ENCODE measurements at places on chromosomes 7 and 10.
A peak's percentile ranks its signal among the peaks of the same experiment; 100 is the strongest.

GRCh38 chr7:8638076-8638475, 204.7 kb downstream of the NXPH1 start:
- H3K36me3 ChIP-seq = no peaks in the 10 kb centered on the region
- peaks cover 63% of the 10 kb centered on the region for H3K27me3 ChIP-seq
- H3K4me1 ChIP-seq = no peaks in the 10 kb centered on the region
- no peak overlapping the region for H3K4me3 ChIP-seq
- peak; percentile 35 for DNase-seq
- H3K27ac ChIP-seq = no peak overlapping the region

GRCh38 chr7:70487428-70487827, 644.5 kb upstream of the GALNT17 start:
- H3K4me3 ChIP-seq = no peak overlapping the region
- no peak overlapping the region for H3K27ac ChIP-seq
- no peaks in the 10 kb centered on the region for H3K27me3 ChIP-seq
- peaks cover 4% of the 10 kb centered on the region for H3K36me3 ChIP-seq
- H3K4me1 ChIP-seq = no peaks in the 10 kb centered on the region

DNA sequence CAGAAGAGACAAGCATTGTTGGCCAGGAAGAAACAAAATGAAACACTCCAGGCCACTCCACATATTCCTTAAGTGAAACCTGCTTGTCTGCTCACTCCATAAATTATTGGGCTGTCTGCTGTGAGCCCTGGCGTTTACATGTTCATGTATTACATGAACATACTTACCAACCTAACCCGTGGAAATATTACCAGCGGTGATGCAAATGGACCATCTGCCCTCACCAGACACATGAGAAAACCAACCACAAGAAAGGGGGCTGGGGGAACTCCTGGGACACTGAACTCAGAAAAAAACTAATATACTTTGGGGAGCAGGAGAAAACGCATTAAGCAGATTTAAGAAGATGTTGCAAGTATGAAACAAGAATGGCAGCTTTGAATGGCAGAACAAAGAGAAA, 731.2 kb upstream of the IGFBP3 start:
- H3K4me3 ChIP-seq = no peak overlapping the region
- DNase-seq = no peak
- H3K4me1 ChIP-seq = peaks cover 24% of the 10 kb centered on the region
- H3K36me3 ChIP-seq = no peaks in the 10 kb centered on the region

DNA sequence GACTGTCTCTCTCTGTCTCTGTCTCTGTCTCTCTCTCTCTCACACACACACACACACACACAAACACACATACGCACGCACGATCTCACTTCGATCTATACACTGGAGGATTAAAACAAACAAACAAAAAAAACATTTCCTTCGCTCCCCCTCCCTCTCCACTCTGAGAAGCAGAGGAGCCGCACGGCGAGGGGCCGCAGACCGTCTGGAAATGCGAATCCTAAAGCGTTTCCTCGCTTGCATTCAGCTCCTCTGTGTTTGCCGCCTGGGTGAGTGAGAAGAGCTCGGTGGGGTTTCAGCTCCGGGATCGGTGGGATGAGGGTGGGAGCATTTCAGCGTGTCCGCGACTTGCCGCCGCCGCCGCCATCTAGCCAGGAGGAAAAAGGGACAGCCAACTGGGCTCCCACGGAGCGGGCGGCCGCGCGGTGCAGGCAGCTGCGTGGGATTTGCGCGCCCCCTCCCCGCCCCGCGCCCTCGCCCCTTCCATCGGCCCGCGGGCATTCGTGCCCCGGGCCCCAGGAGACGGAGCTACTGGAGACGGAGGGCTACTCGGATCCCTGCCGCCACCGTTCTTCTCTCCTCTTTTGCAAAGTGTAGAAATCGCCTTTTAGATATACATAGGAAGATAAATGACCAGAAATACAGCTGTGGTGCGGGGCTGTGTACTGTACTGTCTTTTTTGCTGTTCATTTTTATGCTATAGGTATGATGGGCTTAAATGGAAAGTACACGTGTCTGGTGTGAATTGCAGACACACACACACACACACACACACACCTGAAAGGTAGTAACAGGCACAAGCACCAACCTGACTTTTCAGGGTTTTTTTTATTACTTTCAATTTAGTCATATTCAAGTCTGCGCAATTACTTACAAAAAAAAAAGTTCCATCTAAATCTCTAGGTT, 581 bp downstream of the PTPRZ1 start:
- H3K27ac ChIP-seq = peak overlapping the region; percentile 74
- H3K4me1 ChIP-seq = no peaks in the 10 kb centered on the region
- H3K27me3 ChIP-seq = no peaks in the 10 kb centered on the region
- no peaks in the 10 kb centered on the region for H3K36me3 ChIP-seq
- peak; percentile 23 for DNase-seq

DNA sequence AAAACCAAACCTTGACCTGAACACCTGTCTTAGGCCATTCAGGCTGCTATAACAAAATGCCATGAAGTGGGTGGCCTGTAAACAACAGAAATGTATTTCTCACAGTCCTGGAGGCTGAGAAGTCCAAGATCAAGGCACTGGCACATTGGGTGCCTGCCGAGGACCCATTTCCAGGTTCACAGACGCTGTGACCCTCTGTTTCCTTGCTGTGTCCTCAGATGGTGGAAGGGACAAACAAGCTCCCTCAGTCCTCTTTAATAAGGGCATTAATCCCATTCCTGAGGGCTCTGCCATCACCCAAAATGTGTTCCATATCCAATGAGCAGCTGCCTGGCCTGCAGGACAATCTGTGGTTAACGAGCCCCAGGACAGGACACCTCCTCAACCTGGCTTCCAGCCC, 67.6 kb downstream of the ITGB1 start:
- no peaks in the 10 kb centered on the region for H3K27me3 ChIP-seq
- peak overlapping the region; percentile 29 for H3K27ac ChIP-seq
- H3K4me3 ChIP-seq = no peak overlapping the region
- no peak for DNase-seq

DNA sequence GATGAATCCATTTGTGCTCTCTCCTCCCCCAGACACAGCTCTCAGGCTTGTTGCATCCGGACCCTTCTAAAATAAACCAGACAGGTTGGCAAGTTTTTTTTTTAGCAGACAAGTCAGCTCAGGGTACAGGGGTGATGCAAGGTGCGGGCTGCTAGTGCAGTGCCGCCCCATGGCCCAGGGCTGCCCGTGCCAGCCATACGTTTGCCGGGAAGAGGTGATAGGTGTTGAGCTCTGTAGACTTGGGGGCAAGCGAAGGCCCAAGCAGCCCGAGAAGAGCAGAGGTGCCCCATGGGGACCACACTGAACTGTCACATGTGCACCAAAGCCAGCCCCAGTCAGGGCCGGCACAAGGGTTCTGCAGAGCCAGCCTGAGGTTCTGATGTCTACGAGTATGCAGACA, 57.1 kb upstream of the PDSS1 start:
- H3K27me3 ChIP-seq = peaks cover 19% of the 10 kb centered on the region
- H3K4me1 ChIP-seq = no peaks in the 10 kb centered on the region
- H3K4me3 ChIP-seq = no peak overlapping the region
- H3K27ac ChIP-seq = no peak overlapping the region
- H3K36me3 ChIP-seq = no peaks in the 10 kb centered on the region
- no peak for DNase-seq

- no peak overlapping the region for H3K4me3 ChIP-seq
- H3K4me1 ChIP-seq = peaks cover 15% of the 10 kb centered on the region
- no peak overlapping the region for H3K27ac ChIP-seq
- no peaks in the 10 kb centered on the region for H3K27me3 ChIP-seq
- no peak for DNase-seq
Observed at GRCh38 chr7:17293481-17293880, 5.0 kb upstream of the AHR start.

GRCh38 chr10:17590969-17591645, 26.1 kb downstream of the HACD1 start:
- DNase-seq = no peak
- H3K4me1 ChIP-seq = no peaks in the 10 kb centered on the region
- H3K36me3 ChIP-seq = peaks cover 17% of the 10 kb centered on the region
- no peak overlapping the region for H3K27ac ChIP-seq
- H3K27me3 ChIP-seq = no peaks in the 10 kb centered on the region

DNA sequence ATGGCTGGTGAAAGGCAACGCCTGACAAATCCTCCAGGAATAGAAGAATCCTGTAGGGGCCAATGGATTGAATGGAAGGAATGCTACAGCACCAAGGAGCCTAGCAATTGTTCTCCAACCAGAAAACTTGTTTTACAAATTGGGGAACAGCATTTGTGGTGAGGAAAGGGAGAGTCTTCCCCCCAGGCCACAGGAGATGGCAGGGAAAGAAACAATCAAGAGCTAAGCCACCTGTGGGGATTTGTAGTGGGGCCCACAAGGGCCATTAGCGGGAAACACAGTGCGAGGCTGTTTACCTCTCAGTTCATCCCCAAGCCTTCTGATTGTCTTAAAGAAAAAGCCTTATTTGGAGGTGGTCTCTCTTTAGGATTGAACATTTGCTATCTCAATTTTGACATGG, 48.5 kb upstream of the KCNMA1 start:
- H3K27ac ChIP-seq = no peak overlapping the region
- no peak for DNase-seq
- peaks cover 7% of the 10 kb centered on the region for H3K36me3 ChIP-seq
- no peaks in the 10 kb centered on the region for H3K4me1 ChIP-seq

GRCh38 chr7:131329176-131329570, 1.5 kb downstream of the MKLN1 start:
- H3K27ac ChIP-seq = peak overlapping the region; percentile 99
- H3K4me1 ChIP-seq = peaks cover 16% of the 10 kb centered on the region
- no peaks in the 10 kb centered on the region for H3K27me3 ChIP-seq
- peak; percentile 6 for DNase-seq

DNA sequence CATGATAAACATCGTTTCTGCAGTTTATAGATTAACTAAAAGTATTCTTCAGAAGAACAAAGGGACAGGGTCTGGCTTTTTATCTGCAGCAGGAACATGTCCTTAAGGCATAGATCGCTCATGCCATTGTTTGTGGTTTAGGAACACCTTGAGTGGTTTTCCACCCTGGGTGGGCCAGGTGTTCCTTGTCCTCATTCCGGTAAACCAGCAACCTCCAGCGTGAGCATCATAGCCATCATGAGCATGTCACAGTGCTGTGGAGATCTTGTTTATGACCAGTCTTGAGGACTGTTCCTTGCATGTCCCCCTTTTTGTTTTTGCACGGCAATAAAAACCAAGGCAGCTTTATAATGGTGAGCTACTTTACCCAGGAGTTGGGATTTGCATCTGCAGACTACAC, 33.9 kb downstream of the STOX1 start:
- no peaks in the 10 kb centered on the region for H3K4me1 ChIP-seq
- DNase-seq = peak; percentile 5
- H3K27me3 ChIP-seq = no peaks in the 10 kb centered on the region
- H3K36me3 ChIP-seq = no peaks in the 10 kb centered on the region
- no peak overlapping the region for H3K4me3 ChIP-seq

DNA sequence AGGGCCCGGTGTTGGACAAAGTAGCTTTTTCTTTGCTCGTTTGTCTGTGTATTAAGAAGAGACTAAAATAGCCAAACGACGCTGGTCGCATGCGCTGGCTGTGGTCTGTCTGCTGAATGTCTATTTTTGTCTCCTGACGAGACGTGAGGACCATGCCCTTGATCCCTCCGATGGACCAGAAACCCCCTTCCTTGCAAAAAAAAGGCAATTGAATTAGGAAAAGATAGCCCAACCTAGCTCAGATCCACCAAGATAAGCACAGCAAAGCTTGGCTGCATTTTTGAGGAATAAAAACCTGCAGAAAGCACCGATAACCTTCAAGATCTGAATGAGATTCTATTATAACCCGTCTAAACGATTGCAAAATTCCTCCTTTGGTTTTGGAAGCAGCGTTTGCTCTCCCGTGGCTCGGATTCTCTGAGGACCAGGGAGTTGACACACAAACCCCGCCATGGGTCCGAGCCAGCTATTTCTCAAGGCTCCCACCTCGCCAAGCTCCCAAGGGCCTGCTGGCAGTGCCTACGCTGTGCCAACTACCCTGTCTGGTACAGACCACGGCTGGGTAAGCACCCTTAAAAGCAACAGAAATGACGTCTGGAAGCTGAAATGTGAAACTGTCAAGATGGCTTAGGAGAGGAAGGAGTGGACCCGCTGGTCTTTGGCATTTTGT, 17.7 kb upstream of the TTYH3 start:
- no peak overlapping the region for H3K27ac ChIP-seq
- H3K27me3 ChIP-seq = peaks cover 15% of the 10 kb centered on the region
- peak; percentile 85 for DNase-seq
- H3K36me3 ChIP-seq = no peaks in the 10 kb centered on the region

DNA sequence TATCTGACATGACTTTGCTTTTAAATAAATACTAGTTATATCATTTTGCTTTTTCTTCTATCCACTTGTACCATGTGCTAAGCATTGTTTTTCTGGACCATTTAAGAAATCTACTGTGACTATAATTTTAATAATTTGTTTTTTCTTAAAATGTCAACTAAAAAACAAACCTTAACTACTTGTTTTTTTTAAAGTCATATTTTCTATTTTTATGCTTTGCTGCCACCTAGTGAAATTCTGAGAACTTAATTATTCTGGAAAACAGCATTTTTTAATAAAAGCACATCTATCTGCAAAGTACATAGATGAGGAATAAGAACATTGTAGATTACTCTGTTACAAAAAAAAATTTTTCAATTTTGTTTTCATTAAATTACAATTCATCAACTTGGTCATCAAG, 47.4 kb downstream of the ORC5 start:
- no peak overlapping the region for H3K27ac ChIP-seq
- H3K4me1 ChIP-seq = no peaks in the 10 kb centered on the region
- DNase-seq = peak; percentile 7
- no peaks in the 10 kb centered on the region for H3K27me3 ChIP-seq
- no peak overlapping the region for H3K4me3 ChIP-seq

GRCh38 chr10:25895856-25896255, 38.2 kb upstream of the MYO3A start:
- DNase-seq = no peak
- peaks cover 84% of the 10 kb centered on the region for H3K27me3 ChIP-seq
- H3K27ac ChIP-seq = no peak overlapping the region
- H3K36me3 ChIP-seq = no peaks in the 10 kb centered on the region
- no peak overlapping the region for H3K4me3 ChIP-seq
- no peaks in the 10 kb centered on the region for H3K4me1 ChIP-seq

DNA sequence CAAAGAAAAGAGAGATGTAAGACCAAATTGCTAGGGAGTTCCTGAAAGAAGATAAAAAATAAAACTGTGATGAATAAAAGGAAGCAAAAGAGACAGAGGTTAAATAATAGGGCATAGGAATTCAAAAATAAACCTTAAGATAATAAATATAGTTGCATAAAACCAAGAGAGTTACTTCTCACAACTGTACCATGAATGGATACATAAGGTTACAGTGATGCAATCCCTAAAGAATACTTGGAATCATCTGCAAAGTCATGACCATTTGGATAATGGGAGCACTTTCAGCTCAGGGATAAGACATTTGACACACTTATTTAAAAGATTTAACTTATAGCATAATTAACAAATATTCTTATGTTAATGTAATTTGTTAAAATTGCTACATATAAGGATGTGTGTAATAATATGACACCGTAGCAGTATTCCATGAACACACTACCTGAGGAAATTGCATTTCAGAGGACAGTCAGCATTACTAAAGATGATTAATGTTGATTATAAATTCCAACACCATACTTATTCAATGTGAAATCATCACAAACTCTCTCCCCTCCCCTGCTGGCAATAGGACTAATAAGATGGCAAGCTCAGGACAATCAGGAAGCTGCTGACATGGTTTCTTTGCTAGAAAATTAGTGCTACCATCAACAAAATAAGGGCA, 202.1 kb upstream of the AKR1E2 start:
- no peak for DNase-seq
- no peak overlapping the region for H3K27ac ChIP-seq
- no peaks in the 10 kb centered on the region for H3K27me3 ChIP-seq
- no peak overlapping the region for H3K4me3 ChIP-seq
- no peaks in the 10 kb centered on the region for H3K36me3 ChIP-seq
- H3K4me1 ChIP-seq = peaks cover 6% of the 10 kb centered on the region

GRCh38 chr7:95865716-95866371, 93.5 kb downstream of the DYNC1I1 start:
- no peak overlapping the region for H3K4me3 ChIP-seq
- no peaks in the 10 kb centered on the region for H3K4me1 ChIP-seq
- H3K36me3 ChIP-seq = no peaks in the 10 kb centered on the region
- peak; percentile 39 for DNase-seq
- no peak overlapping the region for H3K27ac ChIP-seq

Data from MCF 10A (cell line).